ENCODE measurements at places on chromosomes 12 and 14.

DNA sequence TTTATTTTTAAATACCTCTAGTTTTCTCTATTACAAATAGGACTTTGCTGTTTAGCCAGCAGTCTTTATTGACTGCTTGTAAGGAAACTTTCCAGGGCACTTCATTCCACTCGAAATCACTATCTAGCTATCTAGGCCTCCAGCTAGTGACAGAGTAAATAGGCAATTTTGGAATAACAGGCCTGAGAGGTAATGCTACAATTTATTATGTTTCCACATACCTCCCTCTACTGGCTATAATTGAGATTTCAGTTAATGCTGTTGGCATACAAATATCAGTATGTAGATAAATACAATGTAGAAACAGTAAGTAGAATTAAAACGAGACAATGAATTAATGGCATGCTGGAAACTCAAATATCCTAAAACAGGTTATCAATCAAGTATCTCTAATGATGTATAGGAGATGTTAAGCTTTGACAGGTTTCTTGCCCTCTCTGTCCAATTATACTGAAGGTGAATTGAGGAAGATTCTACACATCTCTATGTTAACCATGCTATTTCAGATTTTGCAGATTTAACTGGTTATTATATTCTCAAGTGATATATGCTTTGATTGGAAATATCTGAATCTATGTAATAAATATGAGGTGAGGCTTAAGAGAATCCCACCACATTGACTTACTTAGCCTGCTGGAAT lies 7.2 kb downstream of the DTD2 start:
- peak; percentile 79 for DNase-seq

DNA sequence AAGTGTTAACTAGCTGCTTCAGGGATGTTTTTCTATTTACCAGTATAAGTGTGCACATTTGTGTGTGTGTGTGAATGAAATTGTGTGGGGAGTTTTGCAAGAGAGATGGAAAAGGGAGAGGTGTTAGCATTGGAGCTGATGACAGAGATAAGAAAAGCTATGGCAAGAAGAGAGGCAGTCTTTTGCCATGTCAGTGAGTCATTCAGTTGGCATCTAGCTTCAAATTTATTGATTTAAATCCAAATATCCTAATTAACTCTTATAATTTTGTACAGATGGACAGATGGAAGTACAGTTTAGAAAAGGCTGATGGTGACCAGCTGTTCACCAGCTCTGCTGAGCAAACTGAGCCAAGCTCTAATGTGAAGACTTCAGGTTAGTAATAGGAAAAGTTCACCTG lies 3.3 kb upstream of the BHLHE41 start:
- DNase-seq: no peak

DNA sequence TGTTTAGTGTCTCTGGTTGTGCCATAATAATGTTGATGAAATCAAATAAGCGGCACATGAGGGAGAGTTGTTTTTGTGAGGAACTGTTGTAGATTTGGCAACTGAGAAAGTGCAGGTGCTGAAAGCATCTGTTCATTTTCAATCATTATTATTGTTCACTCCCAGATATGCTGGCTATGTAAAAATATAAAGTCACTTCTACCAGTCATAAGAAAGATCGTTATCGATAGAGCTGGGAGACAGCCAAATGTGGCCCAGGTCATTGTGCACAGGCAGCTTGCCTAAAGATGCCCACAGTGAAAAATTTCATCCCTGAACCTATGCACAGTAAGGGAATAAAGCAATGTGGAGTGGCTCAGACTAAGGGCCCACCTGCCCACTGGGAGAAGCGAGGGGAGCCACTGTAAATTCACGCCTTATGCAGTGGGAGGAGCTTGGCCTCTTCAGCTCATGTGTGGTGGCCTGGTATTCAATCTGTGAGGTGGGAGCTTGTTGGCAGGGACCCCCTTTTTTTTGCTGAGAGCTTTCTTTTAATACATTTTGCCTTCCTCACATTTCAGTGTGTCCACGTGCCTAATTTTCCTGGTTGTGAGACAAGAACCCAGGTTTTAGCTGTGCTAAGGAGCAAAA lies 1490.8 kb upstream of the TMEM132C start:
- no peak for DNase-seq

- no peak for DNase-seq
These were observed 1.3 kb downstream of the PNP start for GRCh38 chr14:20470603-20470901.

DNA sequence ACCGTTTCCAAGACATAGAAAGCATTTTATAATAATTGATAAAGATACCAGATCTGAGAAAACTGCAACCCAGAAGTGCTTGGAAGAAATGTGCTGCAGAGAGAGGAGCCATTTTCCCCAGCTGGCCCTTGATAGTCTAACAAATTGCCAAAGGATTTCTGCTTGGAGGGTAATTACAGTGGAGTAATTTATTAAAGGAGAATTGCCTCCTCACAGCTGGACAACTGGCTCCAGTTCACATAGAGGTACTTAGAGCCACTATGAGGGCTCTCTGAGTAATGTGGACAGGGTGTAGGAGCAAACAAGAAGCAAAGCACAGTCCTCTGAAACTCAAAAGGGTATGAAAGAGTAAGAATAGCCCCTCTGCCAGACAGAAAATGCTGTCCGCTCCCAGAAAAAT lies 335.6 kb downstream of the SYT1 start:
- no peak for DNase-seq

DNA sequence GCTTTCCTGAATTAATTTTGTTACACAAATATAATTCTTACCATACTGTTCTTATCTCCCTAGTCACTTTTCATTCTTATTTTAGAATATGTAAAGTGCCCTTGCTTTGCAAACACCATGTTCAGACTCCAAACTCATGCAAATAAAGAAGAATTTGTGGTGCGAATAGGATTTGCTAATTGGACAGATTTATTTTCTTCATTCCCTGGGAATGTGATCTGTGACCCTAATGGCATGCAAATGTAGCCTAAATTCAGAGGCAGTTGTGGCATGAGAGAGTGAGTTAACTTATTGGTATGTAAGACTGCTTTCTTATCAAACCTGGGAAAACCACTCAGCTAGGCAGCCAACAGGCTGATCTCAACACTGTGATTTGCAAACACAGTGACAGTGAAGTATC lies 10.0 kb downstream of the CAPZA3 start:
- no peak for DNase-seq

DNA sequence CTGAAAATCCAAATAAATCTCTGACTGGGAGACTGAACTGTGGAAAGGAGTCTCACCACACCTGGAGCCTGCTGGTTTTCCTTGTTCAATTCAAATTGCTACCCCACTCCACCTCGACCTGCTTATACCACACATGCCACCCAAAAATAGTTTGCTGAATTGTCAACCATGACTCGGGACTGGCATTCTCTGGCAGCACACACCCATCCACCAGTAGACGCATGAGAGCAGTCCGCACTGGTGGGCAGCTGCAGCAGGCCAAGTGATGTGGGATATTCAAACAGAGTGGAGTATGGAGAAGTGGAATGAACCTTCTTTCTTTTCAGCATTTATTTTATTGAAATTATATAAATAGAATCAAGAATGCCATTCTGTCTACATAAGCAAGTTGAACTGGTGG lies 38.7 kb upstream of the SYCP3 start:
- DNase-seq: no peak

DNA sequence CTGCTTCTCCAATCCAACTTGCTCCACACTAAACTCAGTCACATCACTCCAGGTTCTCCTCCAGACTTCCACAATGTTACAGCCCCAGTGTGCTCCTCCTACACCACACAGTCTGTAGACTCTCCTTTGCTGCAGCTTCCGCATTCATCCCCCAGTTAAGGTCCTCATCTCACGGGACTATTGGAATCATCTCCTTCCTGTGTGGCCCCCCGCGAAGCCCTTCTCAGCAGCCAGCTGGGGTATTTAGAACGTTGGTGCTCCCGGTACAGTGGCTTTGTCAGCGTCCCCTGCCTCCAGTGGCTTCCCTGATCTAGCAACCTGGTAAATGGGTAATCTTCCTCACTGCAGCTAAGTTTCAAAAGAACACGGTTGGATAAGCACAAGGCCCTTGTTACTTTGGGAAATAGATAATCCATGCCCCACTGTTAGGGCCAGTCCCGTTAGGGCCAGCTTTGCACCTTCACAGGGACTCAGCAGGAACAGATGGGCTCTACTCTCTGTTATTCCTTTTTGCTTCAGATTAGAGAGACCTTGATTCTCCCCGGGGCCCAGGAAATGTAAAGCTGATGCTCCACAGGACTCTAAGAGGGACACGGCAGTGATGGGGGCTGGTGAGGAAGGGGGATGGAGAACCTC lies 823 bp upstream of the TSPAN11 start:
- DNase-seq: no peak

DNA sequence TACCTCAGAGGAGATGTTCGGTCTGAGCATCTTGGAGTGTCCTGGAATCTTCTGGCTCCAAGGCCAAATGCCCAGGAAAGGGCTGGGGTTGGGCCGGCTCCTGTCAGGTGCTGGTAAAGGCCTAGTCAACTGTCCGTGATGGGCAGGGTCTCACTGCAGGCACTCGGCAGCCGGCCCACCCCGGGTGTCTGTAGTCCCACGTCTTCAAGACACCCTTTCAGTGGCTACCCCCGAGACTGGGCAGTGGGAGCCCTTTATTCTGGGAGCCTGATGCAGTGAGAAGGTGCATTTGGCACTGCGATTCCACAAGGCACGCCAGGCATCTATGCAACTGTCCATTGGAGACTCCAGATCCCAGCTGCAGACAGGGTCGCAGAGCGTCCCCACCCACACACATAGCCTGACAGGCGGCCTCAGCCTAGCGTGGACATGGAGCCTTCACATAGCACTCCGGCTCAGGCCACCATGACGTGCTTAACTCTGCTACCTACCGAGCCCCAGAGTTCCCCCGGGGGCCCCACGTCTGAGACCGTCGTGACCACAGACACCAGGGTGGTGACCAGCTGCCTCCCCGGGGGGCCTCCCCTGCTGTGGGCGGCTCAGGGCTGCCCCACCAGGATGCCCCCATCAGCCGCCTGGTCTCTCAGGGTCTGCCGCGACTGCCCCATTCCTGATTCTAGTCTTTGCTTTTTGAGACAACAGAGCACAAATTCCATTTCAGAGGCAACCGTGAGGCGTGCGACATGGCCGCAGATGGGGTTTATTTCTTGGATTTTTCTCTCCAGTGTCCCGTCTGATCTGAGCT lies 331.8 kb upstream of the SFSWAP start:
- DNase-seq: no peak

GRCh38 chr14:37268788-37269187 lies 71.1 kb downstream of the MIPOL1 start:
- no peak for DNase-seq

DNA sequence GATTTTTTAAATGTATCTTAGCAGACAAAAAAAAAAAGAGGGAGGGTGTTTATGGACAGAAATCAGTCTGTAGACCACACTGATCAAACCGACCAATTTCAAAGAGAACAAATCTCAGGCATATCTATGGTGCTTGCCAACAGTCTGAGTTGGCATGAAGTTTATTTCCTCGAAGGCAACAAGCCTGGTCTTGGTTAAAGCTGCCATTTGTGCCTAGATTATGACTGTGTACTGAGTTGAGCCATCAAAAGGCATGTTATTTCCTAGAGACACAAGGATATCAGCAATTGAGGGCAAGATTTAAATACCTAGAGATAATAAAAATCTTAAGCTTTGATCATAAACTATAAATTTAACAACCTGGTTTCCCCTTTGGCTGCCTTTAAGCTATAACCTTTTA lies 119.2 kb downstream of the SLC2A13 start:
- no peak for DNase-seq

GRCh38 chr12:64780132-64780530 lies 20.9 kb upstream of the GNS start:
- no peak for DNase-seq

- no peak for DNase-seq
These were observed 43.0 kb downstream of the PPP4R4 start for GRCh38 chr14:94217116-94217515.

DNA sequence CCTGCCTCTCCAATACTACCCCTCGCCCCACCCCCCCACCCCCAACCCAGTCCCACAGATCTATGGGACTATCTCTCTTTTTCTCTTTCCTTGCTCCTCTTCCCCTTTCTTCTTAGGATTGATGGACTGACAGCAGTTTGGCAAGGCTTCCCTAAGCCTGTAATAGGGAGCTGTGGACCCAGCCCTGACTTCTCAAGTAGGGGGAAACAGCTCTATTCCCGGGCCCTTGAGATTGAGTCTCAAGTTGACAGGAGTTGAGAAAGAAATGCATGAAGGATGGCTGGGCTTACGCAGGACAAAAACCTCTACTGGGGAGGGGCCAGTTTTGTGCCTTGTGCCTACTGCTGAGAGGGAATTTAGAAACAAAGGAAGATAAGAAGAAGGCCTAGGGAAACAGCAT lies 60.4 kb downstream of the SMUG1 start:
- DNase-seq: no peak
